ENCODE measurements at places on chromosomes 13 and 19.

DNA sequence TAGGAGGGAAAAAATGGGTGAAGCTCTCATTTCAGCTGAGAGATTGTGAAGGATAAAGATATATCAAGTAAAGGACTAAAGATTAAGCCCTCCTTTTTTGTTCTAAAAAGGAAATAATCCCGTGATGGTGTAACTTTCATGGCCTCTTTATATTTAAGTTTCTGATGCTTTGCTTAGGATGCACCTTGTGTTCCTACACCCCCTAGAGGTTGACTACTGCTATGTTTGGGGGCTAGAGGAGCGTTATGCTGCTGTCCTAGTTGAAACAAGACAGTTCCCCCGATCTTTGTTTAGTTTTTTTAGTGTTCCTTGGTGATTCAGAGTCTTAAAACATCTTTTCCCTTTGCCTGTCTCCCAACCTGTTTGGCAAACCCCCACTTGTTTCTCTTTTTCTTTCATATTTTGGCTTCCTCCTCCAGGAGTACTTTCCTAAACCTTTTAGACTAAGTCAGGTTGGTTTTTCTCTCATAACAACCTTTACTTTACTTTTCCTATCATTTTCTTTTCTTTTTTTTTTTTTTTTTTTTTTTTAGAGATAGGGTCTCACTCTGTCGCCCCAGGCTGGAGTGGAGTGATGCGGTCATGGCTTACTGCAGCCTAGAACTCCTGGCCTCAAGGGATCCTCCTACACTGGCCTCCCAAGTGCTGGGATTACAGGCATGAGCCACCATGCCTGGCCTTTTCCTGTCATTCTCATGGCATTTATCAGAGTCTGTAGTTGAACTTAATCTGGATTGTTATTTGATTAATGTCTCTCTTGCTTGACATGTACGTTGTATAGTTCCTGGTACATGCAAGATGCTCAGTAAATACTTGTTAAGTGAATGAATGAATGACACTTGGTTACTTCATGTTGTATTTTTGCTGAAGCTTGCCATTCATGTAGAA is 2.8 kb downstream of the UBA2 start:
- peak; percentile 72 for DNase-seq

DNA sequence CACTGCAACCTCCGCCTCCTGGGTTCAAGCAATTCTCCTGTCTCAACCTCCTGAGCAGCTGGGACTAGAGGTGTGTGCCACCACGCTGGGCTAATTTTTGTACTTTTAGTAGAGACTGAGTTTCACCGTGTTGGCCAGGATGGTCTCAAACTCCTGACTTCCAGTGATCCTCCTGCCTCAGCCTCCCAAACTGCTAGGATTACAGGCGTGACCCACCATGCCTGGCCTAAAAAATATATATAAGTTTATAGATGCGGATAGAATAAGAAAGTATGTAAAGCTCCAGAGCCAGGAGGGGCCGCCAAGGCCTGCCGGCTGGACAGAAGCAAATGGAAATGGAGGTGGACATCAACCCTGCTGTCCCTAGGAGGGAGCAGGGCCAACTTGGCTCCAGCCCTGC is 66.0 kb downstream of the COL4A1 start:
- no peak for DNase-seq

DNA sequence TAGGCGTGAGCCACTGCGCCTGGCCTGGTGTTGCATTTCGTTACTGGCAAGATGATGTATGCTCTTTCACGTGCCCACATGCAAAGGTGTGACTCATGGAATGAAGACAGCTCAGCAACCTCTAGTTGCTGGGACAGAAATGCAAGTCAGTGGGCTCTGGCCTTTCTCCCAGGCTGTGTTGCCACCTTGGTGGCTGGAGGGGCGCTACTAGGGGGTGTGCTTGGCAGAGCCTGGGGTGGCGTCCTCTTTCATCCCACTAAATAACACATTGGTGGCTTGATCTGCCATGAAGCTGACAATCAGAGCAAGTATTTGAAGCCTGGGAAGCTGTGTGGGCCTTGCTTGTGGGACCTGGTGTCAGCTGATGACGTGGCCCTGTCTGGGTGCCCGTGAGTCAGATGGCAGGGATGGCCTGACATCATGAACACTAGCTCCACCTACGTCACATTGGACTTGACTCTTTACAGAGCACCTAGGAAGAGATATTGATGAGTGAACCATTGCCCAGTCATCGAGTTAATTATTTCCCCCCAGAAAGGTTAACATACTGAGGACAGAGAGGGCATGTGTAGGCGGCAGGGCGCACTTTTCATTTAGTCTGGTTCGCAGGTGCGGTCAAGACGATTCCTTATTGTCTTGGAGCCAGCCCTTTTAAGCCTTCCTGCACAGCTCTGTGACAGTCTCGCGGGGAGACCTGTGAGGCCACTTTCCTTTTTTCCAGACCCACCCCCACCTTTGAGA is 154.2 kb downstream of the TM9SF2 start:
- DNase-seq = no peak

- no peak for DNase-seq
Measured at GRCh38 chr19:11264452-11265176, 2.3 kb upstream of the DOCK6 start.

GRCh38 chr13:113722921-113723320 is 36.1 kb upstream of the TMEM255B start:
- DNase-seq = no peak

All from KBM-7 (cell line).